ENCODE measurements at places on chromosomes 6 and 20.

GRCh38 chr6:125526007-125526720 lies 223.3 kb upstream of the HEY2 start:
- H3K27me3 ChIP-seq: peaks cover 6% of the 10 kb centered on the region
- H3K4me3 ChIP-seq: no peak overlapping the region
- no peaks in the 10 kb centered on the region for H3K36me3 ChIP-seq
- no peak overlapping the region for H3K27ac ChIP-seq

DNA sequence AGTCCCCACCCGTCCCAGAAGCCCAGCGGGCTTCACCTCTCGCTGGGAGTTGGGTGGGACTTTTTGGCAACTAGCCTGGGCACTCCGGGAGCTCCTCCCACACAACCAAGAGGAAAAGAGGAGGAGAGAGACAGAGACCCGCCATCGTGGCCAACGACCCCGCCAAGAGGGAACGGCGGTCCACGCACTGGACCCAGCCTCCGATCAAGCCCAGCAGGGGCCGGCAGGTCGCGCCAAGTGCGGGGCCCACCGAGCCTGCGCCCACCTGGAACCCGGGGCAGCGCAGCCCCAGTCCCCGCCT lies 3.0 kb upstream of the TMEM14C start:
- H3K4me3 ChIP-seq: no peak overlapping the region
- DNase-seq: no peak
- no peak overlapping the region for H3K27ac ChIP-seq
- no peaks in the 10 kb centered on the region for H3K36me3 ChIP-seq

GRCh38 chr6:70270287-70271005 lies 32.4 kb downstream of the COL9A1 start:
- no peak for DNase-seq
- no peak overlapping the region for H3K27ac ChIP-seq
- no peak overlapping the region for H3K4me3 ChIP-seq
- peaks cover 8% of the 10 kb centered on the region for H3K4me1 ChIP-seq

GRCh38 chr6:75155631-75156030 lies 50.2 kb downstream of the COL12A1 start:
- no peak for DNase-seq
- no peaks in the 10 kb centered on the region for H3K27me3 ChIP-seq
- no peak overlapping the region for H3K27ac ChIP-seq
- no peak overlapping the region for H3K4me3 ChIP-seq
- H3K36me3 ChIP-seq: no peaks in the 10 kb centered on the region
- no peaks in the 10 kb centered on the region for H3K4me1 ChIP-seq

DNA sequence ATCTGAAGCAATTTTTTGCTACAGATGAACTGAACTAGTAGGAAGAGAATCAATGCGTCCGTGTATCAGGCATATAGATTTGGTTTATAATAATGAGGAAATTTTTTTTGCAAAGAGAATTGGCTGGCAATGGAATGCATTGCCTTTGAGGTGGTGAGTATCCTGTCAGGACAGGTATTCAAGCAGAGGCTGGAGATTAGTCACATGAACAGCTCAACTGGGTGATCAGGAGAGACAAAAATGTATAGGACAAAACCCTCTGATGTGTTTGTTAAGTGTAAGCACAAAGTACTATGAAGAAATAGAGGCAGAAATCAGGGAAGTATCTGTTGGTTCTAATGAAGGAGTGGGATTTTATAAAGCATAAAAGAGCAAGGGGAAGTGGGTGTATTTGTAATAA lies 80.5 kb downstream of the ISM1 start:
- H3K4me1 ChIP-seq: no peaks in the 10 kb centered on the region
- H3K36me3 ChIP-seq: no peaks in the 10 kb centered on the region
- no peak for DNase-seq
- H3K27me3 ChIP-seq: no peaks in the 10 kb centered on the region

GRCh38 chr20:45969712-45970634 lies 2.0 kb downstream of the ZNF335 start:
- peak overlapping the region; percentile 92 for H3K4me3 ChIP-seq
- H3K36me3 ChIP-seq: peaks cover 4% of the 10 kb centered on the region
- peaks cover 9% of the 10 kb centered on the region for H3K4me1 ChIP-seq
- peak overlapping the region; percentile 77 for H3K27ac ChIP-seq
- no peaks in the 10 kb centered on the region for H3K27me3 ChIP-seq
- DNase-seq: no peak
